ENCODE measurements at places on chromosomes 3 and 15. TPM values are rescaled to one million over a fixed set of nuclear protein-coding genes. Genes with fewer than 3 reads are reported as not detected.

The GOLGA6L7 gene
- 4.3 TPM for total RNA-seq

The COX17 gene
- total RNA-seq: 39.1 TPM

The SLC28A1 gene
- 0.31 TPM for total RNA-seq

The SPINT1 gene
- total RNA-seq: 9.5 TPM

The GHRL gene
- total RNA-seq: 0.50 TPM

The IDH3A gene
- total RNA-seq: 119 TPM

The CHST14 gene
- 5.4 TPM for total RNA-seq

GRCh38 chr15:72919936-72920465, 132.3 kb upstream of the NEO1 start:
- no peak for DNase-seq

DNA sequence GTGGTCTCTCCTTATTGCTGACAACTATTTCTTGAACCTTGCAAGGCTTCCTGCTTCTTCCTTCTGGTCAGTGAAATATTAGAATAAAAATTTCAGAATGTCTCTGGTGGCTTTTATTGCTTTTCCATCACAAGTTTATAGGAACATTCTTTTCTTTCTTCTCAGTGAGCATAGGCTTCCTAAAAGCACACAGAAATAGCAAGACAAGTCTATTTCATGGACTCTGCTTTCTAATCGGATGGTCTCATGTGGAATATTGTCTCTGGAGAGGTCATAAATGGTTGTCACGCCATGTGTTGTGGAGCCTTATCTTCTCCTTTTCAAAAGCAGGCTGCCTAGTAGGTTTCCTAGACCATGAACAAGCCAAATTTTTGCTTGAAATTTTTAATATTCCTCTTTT, 9.8 kb upstream of the PSMD6 start:
- no peak for DNase-seq

DNA sequence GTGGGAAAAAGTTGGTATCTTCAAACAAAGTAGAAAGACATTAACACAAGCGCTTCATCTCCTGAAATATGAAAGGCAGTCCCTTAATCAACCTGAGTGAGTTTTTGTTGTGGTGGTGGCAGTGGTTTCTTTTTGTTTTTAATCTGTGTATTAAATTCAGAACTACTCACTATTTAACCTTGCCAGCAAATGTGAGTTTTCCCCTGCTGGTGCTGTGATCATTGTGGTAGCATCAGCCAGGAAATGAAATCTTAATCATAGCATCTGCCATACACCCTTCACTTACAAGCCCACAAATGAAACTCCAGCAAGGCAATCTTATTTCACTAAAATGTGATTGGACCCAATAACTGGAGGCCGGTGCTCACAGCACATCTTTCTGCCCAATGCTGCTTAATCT, 229.7 kb downstream of the SHOX2 start:
- no peak for DNase-seq

DNA sequence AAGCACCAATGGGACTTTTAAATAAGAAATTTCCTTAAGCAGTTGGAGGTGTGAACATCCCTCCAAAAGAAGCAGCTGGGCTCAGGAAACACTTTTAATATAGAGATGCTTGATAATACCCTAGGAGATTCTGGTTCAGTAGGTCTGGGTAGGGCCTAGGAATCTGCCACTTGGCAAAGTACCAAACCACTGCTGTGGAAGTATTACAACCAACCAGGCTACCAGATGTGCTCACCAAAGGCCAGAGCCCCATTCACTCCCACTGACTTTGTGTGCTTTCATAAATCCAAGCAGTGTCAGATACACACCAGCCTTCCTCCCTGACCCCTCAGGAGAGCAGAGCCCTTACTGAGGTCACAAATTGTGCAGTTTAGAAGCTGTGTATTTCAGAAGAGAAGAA, 162.6 kb downstream of the CCNL1 start:
- DNase-seq: no peak

- no peak for DNase-seq
Measured at GRCh38 chr15:73758461-73758860, 5.3 kb upstream of the INSYN1 start.

DNA sequence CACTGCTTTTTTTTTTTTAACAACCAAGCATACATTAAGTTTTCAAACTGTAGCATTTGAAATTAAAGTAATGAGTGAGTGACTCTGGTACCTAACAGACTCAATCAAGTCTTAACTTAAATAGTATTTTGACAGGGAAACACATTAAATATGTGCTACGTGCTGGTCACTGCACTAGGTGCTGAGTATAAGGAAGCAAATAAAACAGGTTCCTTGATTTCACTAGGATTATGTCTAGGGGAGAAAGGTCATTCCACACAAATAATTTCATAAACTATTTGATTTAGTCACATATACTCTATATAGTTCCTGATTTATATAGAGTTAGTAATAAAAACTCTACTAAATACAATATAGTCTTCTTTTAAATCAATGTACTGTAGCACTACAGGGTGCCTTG, 89.4 kb downstream of the SUCLG2 start:
- no peak for DNase-seq

DNA sequence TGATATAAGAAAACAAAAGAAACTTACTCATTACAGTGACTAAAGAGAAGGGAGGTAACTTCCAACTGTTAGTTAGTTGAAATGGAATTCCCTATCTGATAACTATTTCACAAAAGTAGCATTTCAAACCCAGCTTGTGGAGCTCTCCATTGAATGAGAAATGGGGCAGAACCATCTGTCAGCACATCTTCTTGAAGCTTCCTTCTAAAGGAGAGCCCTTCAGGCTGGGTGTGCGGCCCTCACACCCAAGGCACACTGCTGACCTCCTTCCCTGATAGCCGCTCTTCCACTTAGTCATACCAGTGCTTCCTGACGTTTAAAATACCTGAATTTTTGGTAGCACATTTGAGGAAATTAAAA, 28.1 kb upstream of the VEPH1 start:
- no peak for DNase-seq

DNA sequence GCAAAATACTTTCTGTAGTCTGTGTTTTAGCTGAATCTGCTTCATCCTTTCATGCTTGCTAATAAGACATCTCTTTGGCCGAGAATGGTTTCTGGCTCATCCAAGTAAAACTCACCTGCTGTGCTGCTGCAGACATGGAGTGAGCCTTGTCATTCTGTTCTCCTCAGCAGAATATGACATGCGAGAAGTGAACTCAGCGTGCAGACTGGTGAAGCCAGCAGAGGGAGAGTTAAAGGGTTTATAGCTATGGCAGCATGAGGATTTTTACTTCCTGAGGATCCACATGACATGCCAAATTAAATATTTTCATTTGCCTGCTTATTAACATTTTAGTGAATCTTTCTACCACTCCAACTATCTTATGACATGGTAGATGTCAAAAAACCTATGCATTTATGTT, 658.4 kb upstream of the NECTIN3 start:
- DNase-seq: no peak

GRCh38 chr3:1048558-1048957, 44.3 kb upstream of the CNTN6 start:
- DNase-seq: no peak

DNA sequence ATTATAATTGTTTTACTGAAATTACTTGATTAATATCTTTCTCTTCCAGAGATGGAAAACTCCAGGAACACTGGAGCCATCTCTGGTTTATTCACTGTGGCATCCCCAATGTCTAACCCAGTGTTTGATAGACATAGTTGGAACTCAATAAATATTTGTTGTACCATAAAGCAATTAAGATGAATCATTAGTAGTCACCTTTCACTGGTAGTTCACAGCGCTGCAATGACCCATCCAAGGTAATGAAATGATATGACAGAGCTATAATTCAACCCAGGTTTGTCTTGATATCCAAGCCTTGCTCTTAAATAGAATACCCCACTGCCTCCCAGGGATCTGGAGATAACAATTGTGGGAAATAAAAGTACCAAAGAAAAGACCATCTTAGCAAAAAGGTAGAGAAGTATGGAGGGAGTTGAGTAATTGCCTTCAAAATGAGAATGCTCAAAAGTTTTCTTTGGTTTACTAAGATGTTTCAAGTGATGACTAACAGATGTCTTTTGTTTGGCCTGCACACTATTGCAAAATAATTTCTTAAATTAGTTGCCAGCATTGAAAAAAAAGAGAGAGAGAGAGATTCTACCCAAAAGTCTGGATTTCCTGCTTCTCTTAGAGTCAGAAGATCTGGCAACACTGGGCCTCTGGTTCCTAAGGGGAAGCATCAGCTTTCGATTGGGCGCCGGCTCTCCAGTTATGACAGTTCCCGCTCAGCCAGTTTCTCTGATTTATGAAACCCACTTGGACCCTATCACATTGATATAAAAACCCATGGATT, 348.5 kb downstream of the ERC2 start:
- peak; percentile 18 for DNase-seq

- DNase-seq: no peak
Measured at GRCh38 chr3:10927551-10927950, 65.0 kb upstream of the SLC6A1 start.

GRCh38 chr3:195403244-195403643, 39.6 kb downstream of the ACAP2 start:
- no peak for DNase-seq

GRCh38 chr15:60713119-60714084, 234.5 kb upstream of the ICE2 start:
- DNase-seq: no peak
